Ascending aorta (tissue), 2 donors: ENCODE measurements at places on chromosomes 11 and 22. TPM values are rescaled to one million over a fixed set of nuclear protein-coding genes. Genes with fewer than 3 reads are reported as not detected.

GRCh38 chr11:126914166-126914565 lies 86.4 kb downstream of the KIRREL3 start:
- no peaks in the 10 kb centered on the region for H3K4me1 ChIP-seq
- H3K4me3 ChIP-seq: no peak overlapping the region
- no peak for DNase-seq

- no peak overlapping the region for H3K4me3 ChIP-seq
- no peak for DNase-seq
- peaks cover 18% of the 10 kb centered on the region for H3K4me1 ChIP-seq
- H3K27ac ChIP-seq: no peak overlapping the region
- H3K27me3 ChIP-seq: no peaks in the 10 kb centered on the region
- no peaks in the 10 kb centered on the region for H3K36me3 ChIP-seq
Measured at GRCh38 chr11:35272391-35272902, 133.5 kb downstream of the CD44 start.

- H3K36me3 ChIP-seq: no peaks in the 10 kb centered on the region
- no peak for DNase-seq
- H3K27me3 ChIP-seq: no peaks in the 10 kb centered on the region
- no peak overlapping the region for H3K4me3 ChIP-seq
Measured at GRCh38 chr11:96197103-96197502, 145.9 kb downstream of the MAML2 start.

DNA sequence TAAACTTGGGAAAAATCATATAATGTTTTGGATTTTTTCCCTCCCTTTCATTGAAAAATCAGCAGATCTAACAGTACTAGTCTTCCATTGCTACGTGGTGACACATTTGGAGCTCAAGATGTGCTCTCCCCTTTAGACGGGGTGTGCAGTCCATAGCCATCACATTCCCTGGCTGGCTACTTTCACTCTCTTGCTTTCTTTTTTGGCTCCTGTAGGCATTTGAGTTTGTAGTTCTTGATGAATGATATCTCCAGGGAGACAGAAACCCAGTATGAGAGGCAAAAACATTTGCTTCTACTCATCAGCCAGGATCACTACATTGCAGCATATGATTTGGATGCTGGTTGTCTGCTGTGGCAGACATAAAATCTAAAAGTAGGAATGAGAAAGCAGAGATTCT lies 12.1 kb downstream of the CCDC81 start:
- no peaks in the 10 kb centered on the region for H3K27me3 ChIP-seq
- no peak for DNase-seq
- no peak overlapping the region for H3K27ac ChIP-seq
- H3K4me1 ChIP-seq: no peaks in the 10 kb centered on the region
- no peaks in the 10 kb centered on the region for H3K36me3 ChIP-seq
- no peak overlapping the region for H3K4me3 ChIP-seq

DNA sequence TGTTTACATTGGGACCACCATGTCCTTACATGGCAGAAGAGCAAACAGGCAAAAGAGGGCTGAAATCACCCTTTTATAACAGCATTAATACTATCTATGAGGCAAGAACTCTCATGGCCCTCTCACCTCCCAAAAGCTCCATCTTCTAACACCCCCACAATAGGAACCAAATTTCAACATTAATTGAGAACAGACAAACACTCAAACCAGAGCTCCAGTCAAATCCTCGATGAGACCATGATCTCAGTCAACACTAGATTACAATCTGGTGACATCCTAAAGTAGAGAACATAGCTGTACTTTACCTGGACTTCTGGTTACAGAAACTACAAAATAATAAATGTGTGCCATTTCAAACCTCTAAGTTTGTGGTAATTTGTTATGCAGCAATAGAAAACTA lies 25.1 kb downstream of the OR2AG2 start:
- no peaks in the 10 kb centered on the region for H3K36me3 ChIP-seq
- H3K27me3 ChIP-seq: no peaks in the 10 kb centered on the region
- H3K27ac ChIP-seq: no peak overlapping the region
- DNase-seq: no peak
- no peak overlapping the region for H3K4me3 ChIP-seq
- H3K4me1 ChIP-seq: no peaks in the 10 kb centered on the region

Gene IFITM10
- 2.9 TPM for total RNA-seq

Gene ABCC8
- not detected for total RNA-seq

Gene PDGFD
- 50.6 TPM for total RNA-seq

Gene GGTLC3
- not detected for total RNA-seq
